ENCODE measurements at places on chromosomes 13 and 19.

DNA sequence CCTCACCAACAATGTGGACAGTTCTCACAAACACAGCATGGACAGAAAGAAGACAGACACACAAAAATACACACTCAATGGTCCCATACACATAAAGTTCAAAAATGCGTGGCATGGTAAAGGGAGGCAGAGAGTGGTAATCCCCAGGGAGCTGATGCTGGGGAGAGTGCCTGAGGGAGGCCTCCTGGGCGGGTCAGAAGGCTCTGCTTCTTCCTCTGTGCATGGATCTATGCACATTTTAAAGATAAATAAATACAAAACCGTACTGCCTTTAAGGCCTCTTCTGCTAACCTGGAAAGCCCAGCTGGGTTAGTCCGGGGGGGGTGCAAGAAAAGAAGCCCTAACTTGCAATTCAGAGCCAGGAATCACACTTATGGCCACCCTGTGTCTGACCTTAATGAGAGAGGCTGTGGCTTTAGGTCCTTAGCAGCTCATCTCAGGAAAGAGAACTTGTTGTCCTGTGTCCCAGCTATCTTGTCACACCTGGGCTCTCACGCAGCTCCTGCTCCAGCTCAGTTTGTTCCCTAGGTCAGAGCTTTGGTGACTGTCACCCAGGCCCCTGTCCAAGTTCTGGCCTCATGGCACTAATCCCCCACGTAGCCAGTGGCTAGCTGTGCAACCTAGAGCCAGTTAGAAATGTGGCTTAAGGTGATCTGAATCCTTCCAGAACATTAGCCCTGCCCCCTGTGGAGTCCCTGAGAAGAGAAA is 28.5 kb downstream of the POP4 start:
- no peak for DNase-seq

GRCh38 chr13:110921209-110921608 is 6.3 kb upstream of the ANKRD10 start:
- no peak for DNase-seq

- no peak for DNase-seq
These were observed 362.3 kb downstream of the COG6 start for GRCh38 chr13:40017662-40018262.

- no peak for DNase-seq
These were observed 61.0 kb downstream of the EDNRB start for GRCh38 chr13:77857531-77858209.

DNA sequence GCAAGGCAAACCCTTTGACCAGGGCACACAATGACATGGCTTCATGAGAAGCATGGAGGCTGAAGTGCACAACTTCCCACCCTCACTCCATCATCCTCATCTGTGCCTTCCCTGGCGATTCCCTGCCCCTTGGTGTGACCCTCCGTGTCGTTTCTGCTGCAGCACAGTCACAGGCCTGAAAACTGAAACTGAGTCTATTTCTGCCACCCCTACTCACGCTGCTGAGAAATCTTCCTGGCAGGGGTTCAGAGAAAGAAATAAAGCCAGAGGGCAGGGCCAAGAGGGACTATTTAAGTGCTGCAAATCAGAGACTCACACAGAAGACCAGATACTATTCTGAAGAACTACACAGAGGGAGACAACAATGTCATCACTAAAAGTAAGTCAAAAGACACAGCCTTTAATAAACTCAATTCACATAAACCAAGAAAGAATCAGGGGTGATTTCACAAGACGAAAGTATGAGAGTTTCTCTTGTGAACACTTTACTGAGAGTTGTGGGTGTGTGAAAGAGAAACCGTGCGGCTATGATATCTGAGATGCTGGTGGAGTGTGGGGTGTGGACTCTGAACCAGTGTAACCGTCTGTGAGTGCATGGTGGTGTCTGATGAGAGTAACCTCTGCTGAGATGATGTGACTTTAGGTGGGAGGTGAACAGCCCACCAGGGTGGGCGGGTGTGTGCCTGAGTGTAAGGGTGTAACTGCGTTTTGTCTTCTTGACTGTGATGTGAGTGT is 23.5 kb downstream of the LGALS16 start:
- DNase-seq, result no peak

DNA sequence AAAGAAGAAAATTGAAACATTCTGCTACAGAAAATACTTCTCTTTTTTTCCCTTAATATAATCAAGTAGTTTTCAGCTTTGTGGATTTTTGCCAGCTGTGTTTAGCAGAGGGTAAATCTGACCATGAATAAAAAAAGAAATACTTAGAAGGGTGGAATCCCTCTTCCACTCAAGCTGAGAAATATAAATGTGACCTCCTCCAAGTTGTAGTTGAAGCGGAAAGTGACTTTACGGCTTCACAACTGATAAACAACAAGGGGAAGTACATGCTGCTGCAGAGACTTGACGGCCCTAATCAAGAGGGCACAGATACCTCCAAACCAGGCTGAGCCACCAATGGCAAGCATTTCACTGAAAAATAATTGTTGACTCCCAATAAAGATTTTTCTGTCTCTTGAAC is 785.0 kb downstream of the SLITRK5 start:
- DNase-seq, result no peak

DNA sequence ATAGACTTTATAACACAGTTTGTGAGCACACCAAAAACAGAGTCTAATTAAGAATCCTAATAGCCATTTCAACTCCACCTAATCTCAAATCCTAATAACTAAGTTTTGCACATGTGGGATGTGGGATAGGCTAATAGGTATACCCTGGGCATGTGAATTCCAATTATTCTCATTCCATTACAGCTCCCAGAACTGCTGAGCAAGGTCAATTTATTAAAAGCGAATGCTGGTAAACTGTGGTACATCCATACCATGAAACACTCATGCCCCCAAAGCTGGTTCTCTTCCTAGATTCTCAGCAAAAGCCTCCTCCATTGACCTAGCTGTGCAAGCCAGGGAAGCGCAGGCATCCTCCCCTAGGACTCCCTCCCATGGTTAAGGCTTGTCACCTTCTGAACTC is 113.8 kb downstream of the USP12 start:
- no peak for DNase-seq

GRCh38 chr19:47003611-47004465 is 15.8 kb upstream of the NPAS1 start:
- no peak for DNase-seq
